ENCODE measurements at places on chromosomes 16 and 17.
A peak's percentile ranks its signal among the peaks of the same experiment; 100 is the strongest.

GRCh38 chr17:78577296-78577695 lies at the start of gene DNAH17:
DNAH17 (minus strand) TSS chr17:78577396; CDS start chr17:78575057, 2,339 bp downstream.
- no peak for DNase-seq

DNA sequence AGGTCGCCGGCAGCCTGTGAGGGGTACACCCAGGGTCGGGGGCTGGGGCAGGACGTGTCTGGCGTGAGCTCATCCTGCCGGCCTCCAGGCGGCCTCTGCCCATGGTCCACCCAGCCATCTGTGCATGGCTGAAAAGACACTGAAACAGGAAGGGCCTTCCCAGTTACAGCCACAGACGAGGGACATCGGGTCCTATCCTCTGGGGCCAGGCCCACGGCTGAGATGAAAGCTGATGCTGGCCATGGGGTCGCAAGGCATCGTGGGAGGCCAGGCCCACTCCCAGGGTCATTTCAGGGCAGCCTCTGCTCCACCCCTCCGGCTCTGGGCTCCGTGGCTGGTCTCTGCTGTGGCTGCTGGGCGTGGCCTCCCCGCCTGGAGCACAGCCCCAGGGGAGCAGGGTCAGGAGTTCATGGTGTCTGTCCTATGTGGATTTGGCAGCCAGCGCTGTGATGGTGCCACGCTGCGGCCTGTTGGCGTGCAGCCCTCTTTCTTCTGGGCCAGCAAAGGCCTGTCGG lies 16.6 kb upstream of the ATP6V0C start:
- no peak for DNase-seq

- no peak for DNase-seq
Measured at GRCh38 chr16:65787921-65788320, 578.6 kb upstream of the CDH5 start.

GRCh38 chr16:53537626-53538025 lies 34.6 kb upstream of the AKTIP start:
- DNase-seq: no peak

DNA sequence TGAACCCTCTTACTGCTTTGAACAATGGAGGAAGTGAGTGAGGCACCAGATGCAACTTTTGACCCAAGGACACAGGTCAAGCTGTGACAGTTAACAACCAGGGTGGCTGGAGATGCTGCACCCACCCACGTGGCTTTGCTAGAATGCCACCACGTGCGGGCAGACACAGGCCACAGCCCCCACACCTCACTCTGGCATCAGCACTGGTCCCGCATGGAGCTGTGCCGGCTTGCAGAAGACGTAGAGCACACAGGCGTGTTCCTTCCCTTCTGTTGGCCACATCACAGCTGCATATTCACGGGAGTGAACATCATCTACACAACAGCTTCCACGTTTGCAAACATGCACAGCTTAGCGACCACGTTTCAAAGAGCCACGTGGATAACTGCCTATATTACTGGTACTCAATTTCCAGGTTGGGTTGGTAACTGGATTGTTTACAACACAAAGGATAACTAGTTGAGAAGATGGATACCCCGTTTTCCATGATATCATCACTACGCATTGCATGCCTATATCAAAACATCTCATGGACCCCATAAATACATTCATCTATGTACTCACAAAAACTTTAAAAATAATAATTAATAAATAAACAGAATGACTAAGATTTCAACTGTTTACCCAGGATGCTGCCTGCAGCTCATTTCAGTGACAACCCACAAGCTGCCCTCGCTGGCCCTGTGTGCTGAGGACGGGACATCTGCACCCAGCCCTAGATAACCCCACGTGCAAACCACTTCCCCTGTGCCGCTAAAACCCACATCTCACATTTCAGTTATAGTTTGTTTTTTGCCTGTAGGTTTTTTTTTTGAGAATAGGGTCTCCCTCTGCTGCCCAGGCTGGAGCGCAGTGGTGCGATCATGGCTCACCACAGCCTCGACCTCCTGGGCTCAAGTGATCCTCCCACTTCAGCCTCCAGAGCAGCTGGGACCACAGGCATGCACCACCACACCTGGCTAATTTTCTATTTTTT lies 132.0 kb downstream of the ANKRD11 start:
- DNase-seq: no peak

- DNase-seq: no peak
Measured at GRCh38 chr17:48566717-48567116, 11.4 kb downstream of the HOXB4 start.

- DNase-seq: no peak
Measured at GRCh38 chr17:75834928-75835653, 9.1 kb downstream of the UNC13D start.

GRCh38 chr17:70484496-70484895 lies 315.2 kb downstream of the KCNJ2 start:
- DNase-seq: no peak

GRCh38 chr16:54286366-54287130 lies at the start of gene IRX3:
IRX3 (minus strand) TSS chr16:54286787; CDS start chr16:54286050, 737 bp downstream.
- DNase-seq: no peak

DNA sequence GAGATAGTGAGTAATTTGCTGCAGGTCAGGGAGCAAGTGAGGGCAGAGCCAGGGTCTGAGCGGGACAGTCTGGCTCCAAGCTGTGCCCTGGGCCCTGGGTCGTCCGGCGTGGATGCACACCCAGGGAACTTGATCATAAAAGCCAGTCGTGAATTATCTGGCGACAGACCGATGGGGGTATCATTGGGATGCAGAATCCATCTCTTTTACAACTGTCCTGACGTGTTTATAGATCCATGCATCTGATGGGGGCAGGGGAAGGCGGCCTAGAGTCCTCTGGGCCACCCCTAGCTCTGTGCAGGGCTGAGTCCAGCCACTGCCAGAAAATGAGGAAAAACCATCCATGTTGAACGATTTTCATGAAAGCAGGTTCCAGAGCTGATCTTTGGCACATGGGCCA lies 332.8 kb downstream of the C16orf95 start:
- DNase-seq: no peak

GRCh38 chr16:1678500-1679098 lies 520 bp downstream of the JPT2 start:
- DNase-seq: no peak

- no peak for DNase-seq
Measured at GRCh38 chr17:48310748-48311213, 119.2 kb downstream of the SKAP1 start.

GRCh38 chr17:59315866-59316265 lies 15.6 kb upstream of the YPEL2 start:
- no peak for DNase-seq

GRCh38 chr16:63653044-63653839 lies 1468.6 kb downstream of the CDH11 start:
- DNase-seq: no peak

GRCh38 chr17:4710693-4711634 lies 532 bp downstream of the ARRB2 start:
- no peak for DNase-seq

DNA sequence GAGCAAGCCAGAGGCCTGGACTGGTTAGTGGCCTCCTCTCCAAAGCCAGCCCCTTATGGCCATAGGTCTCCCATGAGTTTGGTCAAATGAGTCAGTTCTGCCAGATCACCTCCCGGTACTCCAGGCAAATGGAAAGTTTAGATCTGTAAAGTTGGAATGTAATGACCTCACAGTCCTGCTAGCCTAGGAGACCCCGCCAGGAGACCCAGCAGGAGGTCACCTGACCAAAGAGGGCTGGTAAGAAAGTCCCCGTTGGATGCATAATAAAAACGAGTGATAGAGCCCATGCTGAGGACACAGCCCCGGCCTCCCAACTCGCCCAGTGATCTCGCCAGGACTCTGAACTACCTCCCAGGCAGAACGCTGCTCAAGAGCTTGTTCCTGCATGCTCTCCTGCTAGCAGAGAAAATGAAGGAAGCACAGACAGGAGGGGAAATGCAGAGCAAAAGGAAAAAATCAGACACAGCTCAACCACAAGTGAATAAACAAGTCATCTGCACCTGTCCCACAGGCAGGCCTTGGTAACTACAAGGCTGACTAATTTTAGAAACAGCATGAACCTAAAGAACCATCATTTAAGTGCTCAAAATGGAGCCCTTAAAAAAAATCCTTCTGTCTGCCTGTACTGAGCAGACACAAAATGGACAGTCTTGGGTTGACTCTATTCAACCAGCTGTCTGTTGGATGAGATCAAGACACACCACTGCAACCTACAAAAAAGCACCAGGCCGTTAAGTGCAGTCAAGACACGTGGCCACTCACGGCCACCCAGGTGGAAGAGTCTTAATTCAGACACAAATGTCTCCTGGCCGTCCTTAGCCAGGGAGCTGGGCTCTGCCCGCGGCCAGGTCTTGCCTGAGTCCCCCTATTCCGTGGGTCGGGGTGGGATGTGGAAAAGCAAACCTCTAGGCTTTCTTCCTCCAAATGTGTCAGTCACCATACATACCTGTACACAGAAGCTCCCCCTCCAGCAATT lies 9.2 kb downstream of the CDIP1 start:
- DNase-seq: no peak

- DNase-seq: no peak
Measured at GRCh38 chr16:87178977-87179376, 138.2 kb downstream of the C16orf95 start.

DNA sequence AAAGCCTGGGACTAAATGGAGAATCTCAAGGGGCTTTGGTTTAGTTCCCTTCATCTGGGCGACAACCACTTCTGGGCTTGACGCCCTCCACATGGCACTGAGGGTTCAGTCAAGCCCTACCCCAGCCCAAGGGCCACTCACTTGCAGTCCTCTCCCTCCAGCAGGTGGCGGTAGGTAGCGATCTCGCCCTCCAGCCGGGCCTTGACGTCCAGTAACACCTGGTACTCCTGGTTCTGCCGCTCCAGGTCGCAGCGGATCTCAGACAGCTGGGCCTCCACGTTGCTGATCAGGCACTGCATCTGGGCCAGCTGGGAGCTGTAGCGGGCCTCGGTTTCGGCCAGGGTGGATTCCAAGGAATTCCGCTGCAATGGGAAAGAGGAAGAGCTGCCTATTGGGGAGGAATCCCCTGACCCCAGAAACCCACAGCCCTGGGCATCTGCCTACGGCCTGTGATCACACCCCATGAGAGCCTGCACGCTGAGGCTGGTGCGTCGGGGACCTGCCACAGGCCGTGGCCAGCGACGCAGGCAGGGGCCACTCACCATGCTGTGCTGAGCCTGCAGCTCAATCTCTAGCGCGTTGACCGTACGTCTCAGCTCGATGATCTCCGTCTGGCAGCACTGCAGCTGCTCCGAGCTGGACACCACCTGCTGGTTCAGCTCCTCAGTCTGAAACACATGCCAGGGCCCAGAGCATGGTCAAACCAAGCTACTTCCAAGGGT lies 2.7 kb downstream of the KRT36 start:
- DNase-seq: no peak

GRCh38 chr17:77319211-77320043 lies 178.7 kb downstream of the SEC14L1 start:
- no peak for DNase-seq

DNA sequence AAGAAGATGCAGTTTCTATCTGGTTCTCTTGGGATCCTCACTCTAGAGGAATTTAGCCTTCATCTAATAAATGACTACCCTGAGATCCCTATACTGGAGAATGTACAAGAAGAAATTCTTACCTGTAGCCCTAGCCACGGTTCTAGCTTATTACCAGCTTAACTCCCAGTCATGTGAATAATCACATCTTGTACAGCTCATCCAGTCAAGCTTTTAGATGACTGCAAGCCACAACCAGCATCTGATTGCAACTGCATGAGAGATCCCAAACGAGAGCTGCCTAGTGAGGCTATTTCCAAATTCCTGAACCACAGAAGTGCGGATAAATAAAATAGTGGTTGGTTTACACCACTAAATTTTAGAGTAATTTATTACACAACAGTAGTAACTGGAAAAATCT lies 196.0 kb upstream of the CPHXL start:
- no peak for DNase-seq

- no peak for DNase-seq
Measured at GRCh38 chr16:89197633-89198416, 2.5 kb downstream of the SLC22A31 start.

GRCh38 chr16:52446080-52446479 lies 100.9 kb downstream of the TOX3 start:
- no peak for DNase-seq

DNA sequence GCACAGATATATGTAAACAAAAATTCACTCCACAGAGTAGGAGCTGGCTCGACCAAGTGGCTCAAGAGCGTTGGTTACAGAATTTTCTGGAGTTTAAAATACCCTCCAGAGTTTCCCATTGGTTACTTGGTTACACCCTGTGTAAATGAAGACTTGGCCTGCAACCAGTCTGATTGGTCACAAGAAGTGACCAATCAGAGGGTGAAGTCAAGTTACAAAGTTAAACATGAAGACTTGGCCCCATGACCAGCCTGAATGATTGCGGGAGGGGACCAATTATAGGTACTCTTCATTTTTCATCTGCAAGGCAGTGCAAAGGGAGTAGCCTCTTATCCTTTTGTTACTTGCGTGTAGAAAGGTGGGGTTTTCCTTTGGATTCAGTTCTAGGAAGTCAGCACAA lies 121.3 kb upstream of the SALL1 start:
- DNase-seq: peak; percentile 20

DNA sequence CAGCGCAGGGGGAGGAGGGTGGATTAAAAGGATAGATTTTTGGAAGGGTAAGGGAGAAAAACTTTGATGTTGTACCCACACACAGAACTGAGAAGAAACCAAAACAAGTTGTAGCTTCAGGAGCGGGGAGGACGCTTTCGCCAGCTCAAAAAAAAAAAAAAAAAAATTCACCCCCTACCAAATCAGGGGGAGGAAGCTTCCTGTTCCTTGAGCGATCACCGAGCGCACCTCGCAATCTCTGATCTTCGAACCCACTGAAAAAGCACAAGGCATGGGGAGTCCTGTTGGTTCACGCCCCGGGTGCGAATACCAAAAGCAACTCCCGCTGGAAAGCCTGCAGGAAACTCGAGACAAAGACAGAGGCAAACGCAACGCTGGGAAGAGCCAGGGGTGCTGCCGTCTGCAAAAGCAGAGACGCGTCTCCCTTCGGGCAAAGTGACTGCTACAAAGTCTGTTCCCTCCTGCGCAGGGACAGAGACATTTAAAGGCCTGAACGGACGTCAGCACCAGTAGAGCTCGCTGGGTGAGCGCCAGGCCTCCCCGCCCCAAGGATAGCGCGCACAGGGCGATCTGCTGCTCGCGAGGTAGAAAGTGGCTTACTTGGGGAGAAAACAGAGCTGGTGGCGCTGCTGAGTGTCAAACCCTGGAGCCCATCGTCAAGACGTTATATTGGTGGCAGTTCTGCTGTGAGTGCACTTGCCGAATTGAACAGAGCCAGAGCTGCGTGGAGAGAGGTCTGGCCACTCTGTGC lies 190.4 kb downstream of the USP22 start:
- no peak for DNase-seq

Data from vagina (tissue), 2 donors.